Activated CD8-positive, alpha-beta memory T cell treated with anti-CD3 and anti-CD28 coated beads for 1 hour (primary cell): ENCODE measurements at places on chromosomes 6 and 20.

DNA sequence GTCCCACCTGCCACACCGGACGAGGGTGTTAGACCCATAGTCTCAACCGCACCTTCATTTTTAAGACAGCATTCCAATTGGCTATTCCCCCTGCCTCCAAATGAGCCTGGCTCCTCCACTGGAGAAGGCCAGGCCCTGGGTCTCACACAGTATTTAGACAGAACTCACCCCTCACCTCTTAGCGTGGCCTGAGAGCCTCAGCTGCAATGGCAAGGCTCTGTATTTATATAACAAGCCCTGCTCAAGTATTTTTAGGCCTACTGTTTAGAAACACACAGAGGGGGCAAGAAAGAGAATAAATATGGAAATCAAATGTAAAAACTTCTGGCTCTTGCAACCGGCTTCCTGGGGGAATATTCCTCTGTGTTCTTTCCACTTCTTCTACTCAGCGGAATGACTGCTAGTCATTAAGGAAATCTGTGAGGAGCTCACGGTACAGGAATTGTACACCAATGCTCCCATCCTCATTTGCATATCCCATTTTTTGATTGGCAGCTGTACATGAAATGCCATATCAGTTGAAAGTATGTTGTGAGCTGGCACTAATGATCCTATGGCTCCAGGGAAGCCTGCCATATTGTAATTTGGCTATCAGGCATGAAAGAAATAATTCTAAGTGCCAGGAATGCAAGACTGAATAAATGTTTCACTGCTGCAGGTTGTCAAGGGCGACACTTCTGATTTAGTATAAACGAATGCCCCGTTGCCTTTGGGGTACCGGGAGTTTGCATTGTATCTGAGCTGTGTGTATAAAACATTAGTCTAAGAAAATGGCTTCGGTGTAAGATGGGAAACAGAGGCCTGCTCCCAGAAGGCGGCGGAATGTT, 207.5 kb downstream of the ZNF217 start:
- DNase-seq: no peak

- no peak for DNase-seq
These were observed 13.5 kb downstream of the ZC2HC1B start for GRCh38 chr6:143877584-143878271.

DNA sequence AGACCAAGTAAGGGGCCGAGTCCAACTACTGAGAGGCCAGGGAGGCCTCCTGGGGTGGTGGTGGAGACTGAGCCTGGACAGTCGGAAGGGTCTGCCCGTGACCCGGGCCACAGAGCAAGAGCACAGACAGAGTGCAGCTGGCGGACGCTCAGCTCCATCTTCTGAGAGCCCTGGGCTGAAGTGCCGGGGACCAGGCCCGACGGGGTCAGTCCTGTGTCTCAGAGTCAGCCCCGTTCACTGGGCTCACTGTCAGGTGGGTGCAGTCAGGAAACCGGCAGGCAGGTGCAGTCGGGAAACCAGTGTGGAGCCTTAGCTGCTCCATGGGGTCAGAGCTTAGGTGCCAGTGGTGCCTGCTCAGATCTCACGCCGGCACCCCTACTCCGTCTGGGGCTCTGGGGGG, 76.5 kb downstream of the WDR27 start:
- DNase-seq: no peak

DNA sequence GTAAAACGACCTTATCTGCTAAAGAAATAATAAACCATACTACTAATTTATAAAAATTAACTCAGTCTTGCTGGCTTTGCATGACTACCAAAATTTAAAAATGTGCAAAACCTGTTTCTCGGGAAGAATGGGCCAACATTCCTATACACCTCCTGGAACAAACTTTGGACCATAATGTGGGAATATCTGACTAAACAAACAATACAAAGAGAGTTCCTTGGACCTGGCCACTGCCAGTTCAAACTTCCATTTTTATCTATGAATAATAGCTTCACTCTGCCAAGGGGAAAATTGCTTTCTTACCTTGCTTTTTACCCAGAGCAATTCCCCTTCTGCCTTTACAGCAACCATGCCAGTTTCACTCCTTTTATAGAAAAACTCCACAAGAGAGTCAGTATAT, 38.7 kb upstream of the POU5F1 start:
- DNase-seq: no peak

DNA sequence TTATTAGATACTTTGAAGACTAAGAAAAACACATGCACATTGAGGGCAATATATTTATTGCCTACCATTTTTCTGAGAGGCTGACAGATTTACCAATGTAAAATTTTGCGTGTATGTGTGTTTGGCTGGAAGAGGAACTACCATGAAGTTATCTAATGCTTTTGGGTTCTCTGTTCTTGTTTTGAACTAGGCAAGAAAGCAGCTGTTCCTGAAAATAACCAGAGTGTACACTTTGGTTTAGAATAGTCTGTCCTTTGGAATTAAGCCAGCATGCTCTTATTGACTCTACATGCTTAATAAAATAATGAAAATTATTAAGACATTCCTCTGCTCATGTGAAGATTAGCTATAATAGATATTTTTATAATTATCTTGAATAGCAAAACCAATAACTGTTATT, 129.2 kb downstream of the MYB start:
- DNase-seq: no peak

- no peak for DNase-seq
These were observed 35.9 kb upstream of the EYA4 start for GRCh38 chr6:133205304-133205703.

DNA sequence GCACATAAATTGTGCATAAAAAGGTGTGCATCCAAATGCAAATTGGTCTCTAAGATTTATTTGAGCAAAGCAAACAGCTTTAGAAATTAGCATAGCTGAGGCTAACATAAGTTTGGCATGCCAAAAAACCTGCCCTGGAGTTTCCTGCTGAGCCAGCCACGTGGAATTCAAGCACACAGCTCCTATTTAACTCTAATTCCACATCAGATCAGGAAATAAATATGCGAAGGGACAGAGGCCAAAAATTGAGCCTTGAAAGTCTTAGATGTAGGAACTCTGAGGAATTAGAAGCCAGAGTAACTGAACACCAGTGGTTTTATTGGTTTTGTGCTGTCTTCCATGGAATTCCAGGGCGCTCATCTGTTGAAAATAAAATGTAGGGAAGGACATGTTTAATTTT, 19.6 kb downstream of the SOBP start:
- DNase-seq: no peak

DNA sequence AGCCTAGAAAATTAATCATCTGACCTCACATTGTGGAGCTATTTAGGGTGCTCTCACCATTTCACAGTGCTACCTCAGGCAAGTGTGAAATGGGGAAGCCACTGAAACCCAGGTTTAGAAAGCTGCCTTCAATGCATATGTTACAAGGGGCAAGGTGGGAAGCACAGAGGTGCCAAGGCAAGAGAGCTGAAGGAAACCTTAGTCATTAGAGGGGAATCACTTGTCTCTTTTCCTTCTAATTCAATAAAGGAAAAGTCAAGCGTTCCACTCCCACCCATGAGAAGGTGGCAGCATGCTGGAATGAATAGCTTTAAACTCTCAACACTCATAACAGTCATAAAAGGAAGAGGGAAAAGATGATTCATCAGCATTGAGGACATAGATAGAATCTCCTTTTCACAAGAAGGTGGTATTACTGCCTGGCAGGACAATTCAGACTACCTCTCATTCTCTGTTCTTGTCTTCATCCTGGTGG, 251.9 kb upstream of the IRAK1BP1 start:
- DNase-seq: no peak

- no peak for DNase-seq
These were observed 15.4 kb downstream of the SRXN1 start for GRCh38 chr20:637559-637958.

DNA sequence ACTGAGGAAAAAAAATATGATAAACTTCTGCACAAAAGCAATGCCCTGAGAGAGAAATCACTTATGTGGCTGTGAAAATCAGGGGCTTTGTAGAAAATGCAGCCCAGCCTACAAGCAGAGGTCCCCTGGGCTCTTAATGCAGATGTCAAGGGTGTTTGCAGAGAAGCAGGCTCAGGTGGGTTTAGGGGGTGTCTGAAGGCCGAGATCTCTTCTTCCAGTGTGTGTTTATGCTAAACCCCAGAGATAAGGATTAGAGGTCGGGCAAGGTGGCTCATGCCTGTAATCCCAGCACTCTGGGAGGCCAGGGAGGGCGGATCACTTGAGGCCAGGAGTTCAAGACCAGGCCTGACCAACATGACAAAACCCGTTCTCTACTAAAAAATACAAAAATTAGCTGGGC, 78.5 kb downstream of the TMEM242 start:
- DNase-seq: no peak

GRCh38 chr20:61263084-61263695, 11.1 kb downstream of the CDH4 start:
- DNase-seq: peak; percentile 11

GRCh38 chr6:138406443-138406842, 2.4 kb downstream of the HEBP2 start:
- DNase-seq: no peak

DNA sequence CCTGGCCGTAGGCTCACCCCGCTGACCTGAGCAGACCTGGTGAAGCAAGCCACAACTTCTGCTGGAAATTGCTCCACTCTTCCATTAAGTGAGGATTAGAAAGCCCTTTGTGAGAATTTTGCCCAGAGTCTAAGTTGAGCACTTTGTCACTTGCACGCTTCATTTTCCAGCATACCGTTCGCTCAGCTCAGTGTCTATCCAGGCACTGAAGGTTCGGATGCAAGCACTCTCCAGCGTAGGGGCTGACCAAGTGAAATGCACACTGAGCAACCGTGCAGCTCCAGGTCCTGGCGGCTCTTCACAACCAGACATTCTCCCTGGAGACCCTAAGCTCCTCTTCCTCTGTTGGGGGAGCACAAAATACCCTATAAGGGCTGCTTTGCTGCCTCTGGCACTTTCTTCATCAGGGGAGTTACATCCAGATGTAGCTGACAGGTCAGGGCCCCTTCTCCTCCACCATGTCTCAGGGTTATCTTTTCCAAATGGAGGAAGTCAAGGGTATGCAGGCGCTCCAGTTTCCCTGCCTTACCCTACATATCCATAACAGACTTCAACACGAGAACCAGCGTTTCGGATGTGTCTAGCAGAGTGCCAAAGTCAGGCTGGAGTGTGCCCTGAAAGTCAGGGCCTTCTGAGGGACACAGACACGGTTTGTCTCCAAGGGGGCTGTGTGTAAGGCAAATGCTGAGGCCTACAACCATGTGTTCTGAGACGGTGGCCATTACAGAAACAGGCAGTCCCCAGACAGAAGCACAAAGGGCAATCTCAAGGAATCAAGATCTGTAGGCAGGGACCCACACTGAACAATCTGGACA, 146.7 kb upstream of the AFDN start:
- no peak for DNase-seq

GRCh38 chr6:44263354-44264100, 1.8 kb downstream of the NFKBIE start:
- DNase-seq: no peak

- DNase-seq: no peak
These were observed 180.9 kb upstream of the DTNBP1 start for GRCh38 chr6:15843764-15844163.

DNA sequence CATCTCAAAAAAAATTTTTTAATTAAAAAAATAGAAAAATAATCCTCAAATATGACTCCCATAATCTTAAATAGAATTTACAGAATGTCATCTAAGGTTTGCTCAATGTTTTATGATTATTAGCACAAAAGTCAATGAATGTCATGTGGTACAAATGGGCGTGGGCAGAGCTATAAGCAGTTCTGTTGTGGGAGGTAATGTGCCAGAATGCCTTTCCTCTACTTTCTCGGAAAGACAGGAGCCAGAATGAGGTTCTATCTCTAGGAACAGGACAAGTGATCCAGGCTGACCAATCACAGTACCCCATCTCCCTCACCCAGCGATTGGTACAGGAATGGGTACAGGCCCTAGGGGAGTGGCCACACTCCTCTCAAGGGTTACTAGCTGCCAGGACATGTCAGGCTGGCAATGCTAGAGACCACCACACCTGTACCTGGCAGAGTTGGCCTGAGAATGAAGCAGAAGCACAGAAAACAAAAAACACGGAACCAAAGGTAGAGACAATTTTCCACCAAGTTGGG, 15.1 kb downstream of the RALGAPA2 start:
- no peak for DNase-seq

GRCh38 chr20:371755-372542, 8.6 kb upstream of the TRIB3 start:
- no peak for DNase-seq

GRCh38 chr6:166757232-166758135, 130.4 kb upstream of the RPS6KA2 start:
- no peak for DNase-seq

GRCh38 chr6:137804637-137805036, 62.4 kb upstream of the TNFAIP3 start:
- no peak for DNase-seq

GRCh38 chr6:139271056-139271455, 20.7 kb downstream of the TXLNB start:
- no peak for DNase-seq

DNA sequence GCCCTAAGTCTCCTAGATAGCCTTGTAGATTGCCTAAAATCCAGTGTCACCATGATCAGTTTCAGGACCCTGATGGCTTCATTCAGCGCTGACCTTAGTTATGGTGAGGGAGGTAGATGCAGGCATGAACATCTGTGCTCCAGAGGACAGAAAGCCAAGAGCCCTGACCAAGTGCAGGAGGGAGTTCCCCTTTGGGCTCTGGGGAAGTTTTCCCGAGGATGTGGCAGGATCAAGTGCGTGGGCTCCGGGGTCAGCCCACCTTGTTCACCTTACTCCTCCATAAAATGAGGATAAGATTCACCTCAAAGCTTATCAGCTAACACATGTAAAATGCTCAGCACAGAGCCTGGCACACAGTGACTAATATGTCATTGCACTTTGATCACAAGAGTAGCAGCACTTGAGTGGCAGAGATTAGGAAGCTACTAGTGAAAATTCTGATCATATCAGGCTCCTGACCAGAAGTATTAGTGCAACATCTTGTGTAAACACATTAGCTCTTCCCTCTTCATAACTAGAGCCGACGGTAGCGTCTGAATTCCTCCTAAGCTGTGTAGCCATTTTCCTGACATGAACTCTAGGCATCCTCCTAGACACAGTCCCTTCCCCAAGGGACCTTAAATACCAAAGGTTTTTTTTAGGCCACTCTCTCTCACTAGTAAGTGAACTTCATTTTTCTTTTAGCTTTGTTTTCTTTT, 125.2 kb downstream of the SULF2 start:
- no peak for DNase-seq

DNA sequence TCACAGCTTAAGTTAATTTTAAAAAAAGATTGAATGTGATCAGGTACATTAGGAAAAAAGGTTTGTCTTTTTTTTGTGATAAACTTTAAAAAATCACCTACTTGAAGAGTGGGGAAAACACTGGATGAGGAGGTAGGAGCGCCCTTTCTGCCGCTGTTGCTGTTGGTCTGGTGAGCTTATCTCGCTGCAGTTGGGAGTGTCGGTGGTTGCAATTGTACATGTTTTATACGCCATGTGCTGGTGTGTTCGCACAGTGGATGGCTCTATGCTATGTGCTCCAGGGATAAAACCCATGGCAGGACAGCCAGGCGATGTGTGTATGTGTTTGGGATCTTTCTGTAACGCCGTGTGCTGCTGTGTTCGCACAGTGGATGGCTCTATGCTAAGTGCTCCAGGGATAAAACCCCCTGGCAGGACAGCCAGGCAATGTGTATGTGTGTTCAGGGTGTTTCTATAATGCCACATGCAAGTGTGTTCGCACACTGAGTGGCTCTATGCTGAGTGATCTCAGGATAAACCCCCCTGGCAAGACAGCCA, 1.7 kb downstream of the SLC22A3 start:
- DNase-seq: no peak
